Hepatic stellate cell (primary cell): ENCODE measurements at places on chromosomes 2 and 18.

DNA sequence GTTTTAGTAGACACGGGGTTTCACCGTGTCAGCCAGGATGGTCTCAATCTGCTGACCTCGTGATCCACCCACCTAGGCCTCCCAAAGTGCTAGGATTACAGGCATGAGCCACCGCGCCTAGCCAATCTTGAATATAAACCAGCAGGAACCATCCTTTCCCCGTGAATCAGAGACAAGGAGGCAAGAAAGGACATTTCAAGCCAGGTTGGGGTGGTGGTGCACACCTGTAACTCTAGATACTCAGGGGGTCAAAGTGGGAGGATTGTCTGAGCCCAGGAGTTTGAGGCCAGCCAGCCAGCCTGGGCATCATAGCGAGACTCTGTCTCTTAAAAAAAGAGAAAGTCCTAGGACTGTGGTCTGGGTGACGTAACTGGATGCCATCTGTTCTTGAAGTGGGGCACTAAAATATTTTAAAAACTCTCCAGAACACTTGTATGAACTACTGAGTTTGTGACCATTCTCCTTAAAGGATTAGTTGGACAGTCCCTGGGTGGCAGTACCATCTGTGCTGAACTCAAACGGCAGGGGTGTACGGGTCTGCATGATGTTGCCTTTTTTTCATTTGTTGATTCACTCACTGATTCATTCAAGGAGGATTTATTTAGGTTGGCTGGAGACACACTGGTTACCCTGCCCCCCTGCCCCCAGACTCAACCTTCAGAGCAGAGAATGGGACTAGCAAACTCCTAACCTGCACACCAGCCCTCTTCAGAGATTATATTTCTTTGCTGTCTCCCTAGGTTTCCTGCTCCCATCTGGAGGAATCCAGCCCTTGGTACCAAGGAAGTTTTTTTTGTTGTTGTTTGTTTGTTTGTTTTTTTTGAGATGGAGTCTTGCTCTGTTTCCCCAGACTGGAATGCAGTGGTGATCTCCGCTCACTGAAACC is 2.9 kb upstream of the TLX2 start:
- peak; percentile 34 for DNase-seq

DNA sequence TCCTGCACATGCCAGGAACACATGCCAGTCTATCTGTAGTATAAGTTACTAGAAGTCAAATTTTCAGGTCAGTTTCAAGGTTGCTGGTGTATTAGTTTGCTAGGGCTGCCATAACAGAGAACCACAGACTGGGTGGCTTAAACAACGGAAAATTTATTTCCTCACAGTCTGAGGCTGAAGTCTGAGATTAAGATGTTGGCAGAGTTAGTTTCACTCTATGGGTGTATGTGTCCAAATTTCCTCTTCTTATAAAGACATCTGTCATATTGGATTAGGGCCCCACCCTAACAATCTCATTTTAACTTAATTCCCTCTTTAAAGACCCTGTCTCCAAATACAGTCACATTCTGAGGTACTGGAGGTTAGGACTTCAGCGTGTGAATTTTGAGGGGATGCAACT is 26.5 kb downstream of the B3GNT7 start:
- no peak for DNase-seq

GRCh38 chr2:44038277-44038676 is 42.5 kb upstream of the LRPPRC start:
- no peak for DNase-seq

DNA sequence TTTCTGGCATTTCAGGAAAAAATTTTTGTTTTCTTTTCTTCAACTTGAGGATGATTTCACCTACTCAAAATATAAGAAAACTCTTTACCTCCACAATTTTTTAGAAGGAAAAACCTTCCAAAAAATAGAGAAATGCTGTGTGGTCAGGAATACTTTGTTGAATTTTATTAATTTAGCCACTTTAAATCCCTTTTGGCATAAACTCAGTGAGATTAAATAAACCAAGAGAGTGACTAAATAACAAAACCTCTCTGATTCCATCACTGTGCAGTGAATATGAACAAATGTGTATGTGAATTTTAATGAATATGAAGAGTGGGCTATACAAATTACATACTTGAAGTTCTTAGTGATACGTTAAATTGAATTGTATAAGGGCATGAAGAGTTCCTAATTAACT is 25.8 kb upstream of the CYTIP start:
- DNase-seq, result no peak

DNA sequence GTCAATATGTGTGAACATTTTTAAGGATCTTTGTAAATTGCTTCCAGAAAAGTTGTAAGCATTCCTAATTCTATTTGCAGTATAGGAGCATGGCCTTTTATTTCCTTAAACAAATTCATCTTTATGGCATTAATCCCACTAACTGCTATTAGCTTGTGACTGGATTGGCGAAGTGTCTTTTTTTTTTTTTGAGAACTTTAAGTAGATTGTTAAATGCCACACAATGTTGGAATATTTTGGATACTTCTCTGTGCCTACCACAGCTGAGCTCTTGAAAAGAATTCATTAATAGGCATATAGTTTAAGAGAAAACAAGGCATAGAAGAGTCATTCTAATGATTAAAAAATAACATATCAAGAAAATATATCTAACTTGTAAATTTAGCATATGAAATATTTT is 129.7 kb downstream of the LAMA3 start:
- DNase-seq, result no peak

- DNase-seq, result no peak
Measured at GRCh38 chr18:75660932-75661331, 233.4 kb upstream of the SMIM21 start.

DNA sequence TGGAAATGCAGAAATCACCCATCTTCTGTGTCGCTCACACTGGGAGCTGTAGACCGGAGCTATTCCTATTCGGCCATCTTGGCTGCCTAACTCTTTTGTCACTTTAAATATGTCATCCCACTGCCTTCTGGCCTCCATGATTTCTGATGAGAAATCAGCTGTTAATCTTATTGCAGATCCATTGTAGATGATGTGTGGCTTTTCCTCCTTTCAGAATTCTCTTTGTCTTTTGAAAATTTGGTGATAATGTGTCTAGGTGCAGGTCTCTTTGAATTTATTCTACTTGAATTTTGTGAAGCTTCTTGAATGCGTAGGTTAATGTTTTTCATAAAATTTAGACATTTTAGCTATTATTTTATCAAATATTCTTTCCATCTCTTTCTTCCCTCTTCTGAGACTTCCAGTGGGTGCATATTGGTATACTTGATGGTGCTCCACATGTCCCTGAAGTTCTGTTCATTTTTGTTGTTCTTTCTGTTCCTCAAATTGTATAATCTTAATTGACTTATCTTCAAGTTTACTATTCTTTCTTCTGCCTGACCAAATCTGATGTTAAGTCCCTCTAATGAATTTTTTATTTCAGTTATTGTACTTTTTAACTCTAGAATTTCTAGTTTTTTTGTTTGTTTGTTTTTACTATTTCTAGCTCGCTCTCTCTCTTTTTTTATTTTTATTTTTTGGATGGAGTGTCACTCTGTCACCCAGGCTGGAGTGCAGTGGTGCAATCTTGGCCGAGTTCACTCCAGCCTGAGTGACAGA is 90.8 kb upstream of the DLX2 start:
- DNase-seq, result no peak

DNA sequence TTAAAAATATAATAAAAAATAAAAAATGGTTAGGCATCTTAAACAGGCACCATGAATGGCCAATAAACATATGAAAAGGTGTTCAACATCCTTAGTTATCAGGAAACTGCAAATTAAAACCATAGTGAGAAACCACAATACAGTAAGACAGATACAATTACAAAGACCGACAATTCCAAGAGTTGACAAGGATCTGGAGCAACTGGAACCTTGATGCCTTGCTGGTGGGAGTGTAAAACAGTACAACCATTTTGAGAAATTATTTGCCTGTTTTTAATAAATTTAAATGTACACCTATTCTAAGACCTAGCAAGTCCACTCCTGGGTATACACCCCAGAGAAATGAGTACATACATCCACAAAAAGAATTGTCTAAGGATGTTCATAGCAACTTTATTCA is 49.1 kb downstream of the NGEF start:
- no peak for DNase-seq

- no peak for DNase-seq
Measured at GRCh38 chr2:122703676-122704075, 948.2 kb downstream of the TSN start.

- DNase-seq, result no peak
Measured at GRCh38 chr2:80256782-80257167, 47.8 kb downstream of the LRRTM1 start.

GRCh38 chr18:26532367-26533340 is 15.7 kb downstream of the KCTD1 start:
- no peak for DNase-seq

- no peak for DNase-seq
Measured at GRCh38 chr2:215787565-215788178, 225.7 kb downstream of the MREG start.

- DNase-seq, result no peak
Measured at GRCh38 chr18:25553631-25554263, 201.8 kb upstream of the ZNF521 start.

DNA sequence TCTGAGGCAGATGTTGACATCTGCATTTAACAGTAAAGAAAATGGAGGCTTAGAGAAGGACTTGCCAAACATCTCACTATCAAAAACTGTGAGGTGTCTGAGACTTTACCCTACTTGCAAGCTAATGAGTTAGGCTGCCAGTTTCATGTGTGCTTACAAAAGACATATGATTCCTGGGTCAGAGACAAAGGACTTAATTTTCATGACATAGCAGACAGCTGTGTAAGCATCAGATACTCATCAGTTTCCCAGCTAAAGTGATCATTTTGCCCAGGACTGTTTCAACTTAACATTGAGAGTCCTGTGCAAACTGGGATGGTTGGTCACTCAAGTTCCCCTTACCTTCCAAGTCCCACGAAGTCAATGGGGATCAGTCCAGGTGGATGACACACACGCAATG is 18.9 kb upstream of the DAPL1 start:
- no peak for DNase-seq

GRCh38 chr2:236085211-236085610 is 83.0 kb downstream of the GBX2 start:
- no peak for DNase-seq

DNA sequence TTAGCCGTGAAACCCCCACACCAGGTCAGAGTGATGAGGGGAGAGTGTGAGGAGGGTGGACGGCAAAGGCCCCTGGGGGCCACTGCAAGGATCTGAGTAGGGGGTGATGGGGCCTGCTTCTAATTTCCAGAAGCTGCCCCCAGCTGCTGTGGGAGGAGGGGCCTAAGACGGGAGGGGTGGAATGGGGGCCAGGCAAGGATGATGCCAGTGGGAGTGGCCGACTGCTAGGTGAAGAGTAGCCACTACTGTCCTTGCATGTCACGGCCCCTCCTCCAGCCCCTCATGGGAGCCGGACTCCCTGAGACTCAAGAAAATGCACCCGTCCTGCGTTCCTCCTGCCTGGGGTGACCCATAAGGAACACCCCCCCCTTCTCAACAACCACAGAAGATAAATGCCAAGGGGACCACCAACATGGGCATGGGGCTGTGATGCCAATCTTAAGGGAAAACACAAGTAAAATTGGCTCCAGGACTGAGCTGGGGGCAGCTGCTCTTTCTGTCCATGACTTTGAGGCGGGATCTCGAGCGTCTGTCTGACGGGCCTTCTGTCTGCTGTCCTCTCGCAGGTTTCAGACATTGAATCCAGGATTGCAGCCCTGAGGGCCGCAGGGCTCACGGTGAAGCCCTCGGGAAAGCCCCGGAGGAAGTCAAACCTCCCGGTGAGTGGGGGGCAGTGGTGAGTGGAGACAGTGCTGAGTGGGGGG is 24.2 kb upstream of the PRLH start:
- DNase-seq, result no peak

DNA sequence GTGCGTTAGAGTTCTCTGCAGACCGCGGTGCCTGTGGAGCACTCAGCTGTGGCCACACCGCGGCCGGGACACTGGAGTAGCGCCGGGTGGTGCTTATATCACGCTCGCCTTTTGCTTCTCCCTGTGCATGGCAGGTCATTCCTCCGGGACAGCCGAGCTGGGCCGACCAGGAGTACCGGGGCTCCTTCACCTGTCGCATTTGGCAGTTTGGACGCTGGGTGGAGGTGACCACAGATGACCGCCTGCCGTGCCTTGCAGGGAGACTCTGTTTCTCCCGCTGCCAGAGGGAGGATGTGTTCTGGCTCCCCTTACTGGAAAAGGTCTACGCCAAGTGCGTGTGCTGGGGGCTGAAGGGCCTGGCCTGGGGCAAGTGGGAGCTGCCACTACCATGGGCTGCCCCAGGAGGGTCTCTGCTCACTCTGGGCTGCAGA is 4.2 kb downstream of the CAPN10 start:
- no peak for DNase-seq

- no peak for DNase-seq
Measured at GRCh38 chr2:59726228-59727120, 827.0 kb downstream of the BCL11A start.

- no peak for DNase-seq
Measured at GRCh38 chr2:102619414-102620319, at the start of gene SLC9A2. TSS of gene SLC9A2 (plus strand) at chr2:102619553. CDS start at chr2:102619849, 296 bp downstream.

DNA sequence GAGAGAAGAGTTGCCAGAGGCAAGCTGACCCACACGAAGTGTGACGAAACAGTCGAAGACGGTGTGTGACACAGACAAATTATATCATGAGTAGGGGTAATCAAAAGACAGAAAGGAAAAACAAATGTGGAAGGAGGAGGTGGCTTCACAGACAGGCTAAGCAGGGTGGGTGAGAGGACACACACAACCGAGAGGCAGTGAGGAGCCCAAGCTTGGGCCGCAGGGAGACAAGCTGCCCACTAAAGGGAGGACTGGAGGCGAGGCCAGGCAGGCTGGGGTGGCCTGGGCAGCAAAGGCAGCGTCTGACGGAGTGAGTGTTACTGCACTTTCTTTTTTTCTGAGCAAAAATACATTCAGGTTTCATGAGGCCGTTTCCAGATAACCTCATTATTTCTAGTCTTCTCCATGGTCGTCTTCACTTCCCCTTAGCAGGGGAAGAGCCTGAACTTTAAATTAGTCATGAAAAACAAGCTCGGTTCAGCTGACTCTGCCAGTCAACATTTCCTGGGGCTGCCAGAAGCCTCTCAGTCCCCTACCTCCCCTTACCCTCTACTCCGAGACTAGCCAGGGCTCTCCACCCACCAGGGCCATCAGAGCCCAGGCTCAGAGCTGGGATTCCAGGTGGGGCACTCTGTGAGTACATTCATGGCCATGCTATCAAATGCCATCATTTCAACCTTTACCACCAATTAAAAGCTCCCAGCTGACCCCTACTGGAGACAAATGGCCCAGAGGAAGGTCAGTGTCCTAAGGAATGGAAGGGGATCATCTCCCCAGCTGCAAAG is 13.8 kb upstream of the ZFP36L2 start:
- DNase-seq, result no peak

DNA sequence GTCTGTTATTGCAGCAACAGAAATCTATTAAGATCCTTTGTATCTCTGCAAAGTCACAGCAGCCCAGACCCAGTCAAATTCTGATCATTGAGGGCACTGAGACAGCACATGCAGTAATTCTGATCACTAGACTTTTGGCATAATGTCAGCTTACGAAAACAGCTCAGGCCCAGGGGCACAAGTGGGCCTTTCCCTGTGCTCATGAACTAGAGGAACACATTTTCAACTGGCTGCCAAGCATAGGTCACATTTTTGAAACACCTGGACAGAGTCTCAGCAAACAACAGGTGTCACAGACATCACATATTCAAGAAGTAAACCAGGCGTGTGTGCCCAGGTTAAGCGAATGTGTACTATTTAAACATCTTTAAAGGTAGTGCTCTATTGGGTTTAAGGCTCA is 13.7 kb downstream of the DOCK10 start:
- DNase-seq, result no peak
